Endodermal cell (in vitro differentiated cells): ENCODE measurements at places on chromosomes 5 and 9. TPM values are rescaled to one million over a fixed set of nuclear protein-coding genes. Genes with fewer than 3 reads are reported as not detected.

The TAF11L10 gene
- not detected in 3 replicates for total RNA-seq

DNA sequence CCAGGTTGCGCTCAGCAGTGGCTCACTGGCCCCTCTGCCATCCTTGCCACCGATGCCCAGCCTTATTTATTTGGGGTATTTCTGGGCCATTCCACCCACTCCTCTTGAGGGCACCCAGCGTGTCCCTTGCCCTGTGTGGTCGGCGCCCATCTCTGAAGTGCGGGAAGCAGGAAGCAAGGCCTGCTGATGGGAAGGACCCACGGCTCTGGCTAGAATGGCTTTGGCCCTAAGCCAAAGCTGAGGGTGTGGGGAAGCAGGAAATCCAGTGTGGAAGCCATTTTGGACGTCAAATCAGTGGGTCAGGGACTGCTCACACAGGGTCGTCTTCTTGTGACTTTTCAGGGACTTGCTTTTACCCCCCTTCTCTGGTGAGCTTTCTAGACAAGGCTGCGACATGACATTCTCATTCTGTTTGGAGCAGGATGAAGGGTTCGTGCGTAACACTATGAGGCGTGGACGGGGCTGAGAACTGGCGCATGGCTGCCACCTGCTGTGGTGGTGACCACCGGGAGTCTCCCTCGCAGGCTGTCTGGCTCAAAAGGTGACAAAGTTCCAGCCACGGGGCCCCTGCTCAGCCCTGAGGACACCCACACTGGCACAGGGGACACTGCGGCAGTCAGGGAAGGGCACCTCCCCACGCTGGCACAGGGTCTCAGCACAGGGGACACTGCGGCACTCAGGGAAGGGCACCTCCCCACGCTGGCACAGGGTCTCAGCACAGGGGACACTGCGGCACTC, 50.7 kb upstream of the NKD2 start:
- DNase-seq, result no peak

GRCh38 chr9:89887286-89887685, 282.5 kb downstream of the GADD45G start:
- DNase-seq, result peak; percentile 32

The SLC45A2 gene
- 0.20 and 0.27 TPM in 2 replicates for total RNA-seq

DNA sequence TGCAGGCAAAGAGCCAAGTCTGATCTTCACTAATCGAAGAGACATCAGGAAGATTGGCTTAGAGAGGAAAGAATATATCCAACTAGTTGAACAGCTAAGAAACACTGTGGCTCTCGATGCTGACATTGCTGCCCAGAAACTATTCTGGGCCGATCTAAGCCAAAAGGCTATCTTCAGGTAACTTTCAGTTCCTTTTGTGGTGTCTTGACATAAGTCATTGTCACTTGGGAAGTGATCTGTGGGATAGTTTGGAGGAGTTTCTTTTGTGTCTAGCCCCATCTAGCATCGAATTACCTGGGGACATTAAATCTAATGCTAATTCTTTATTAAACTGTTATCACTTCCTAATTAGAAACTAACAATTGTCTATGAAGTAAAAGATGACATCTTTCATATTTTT, 24.0 kb downstream of the VLDLR start:
- DNase-seq, result no peak

The ARHGEF39 gene
- 21.4 and 22.1 TPM in 2 replicates for total RNA-seq

The TIMD4 gene
- not detected in 3 replicates for total RNA-seq
